Stimulated activated CD8-positive, alpha-beta memory T cell treated with anti-CD3 and anti-CD28 coated beads, Interleukin-15, amount 100 ng/mL, for 24 hours (primary cell): ENCODE measurements at places on chromosomes 2 and 18.

DNA sequence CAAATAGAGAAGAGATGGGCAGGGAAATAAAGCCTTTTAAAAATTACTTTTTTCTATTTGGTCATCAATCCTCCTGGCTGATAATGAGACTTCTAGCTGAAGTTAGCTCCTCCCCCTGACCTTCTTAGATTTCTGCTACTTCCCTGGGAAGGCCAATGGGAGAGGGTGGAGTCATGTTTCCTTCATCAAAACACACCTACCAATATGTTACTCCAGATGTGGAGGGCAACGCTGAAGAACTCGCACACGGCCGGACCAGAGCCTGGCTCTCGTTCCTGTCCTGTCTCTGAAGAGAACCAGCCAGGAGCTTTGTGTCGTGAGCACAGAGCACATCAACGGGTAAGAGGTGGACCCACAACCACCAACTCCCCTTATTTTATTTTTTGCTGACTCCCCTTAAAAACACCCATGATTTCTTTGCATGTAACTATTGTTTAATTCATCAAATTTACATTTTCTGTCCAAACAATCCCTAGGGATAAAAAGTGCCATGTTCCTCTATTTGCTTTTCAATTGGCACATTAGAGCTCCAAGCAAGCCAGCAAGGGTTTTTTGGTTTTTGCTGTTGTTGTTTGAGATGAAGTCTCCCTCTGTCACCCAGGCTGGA, 94.9 kb downstream of the ADD2 start:
- DNase-seq = no peak

- no peak for DNase-seq
Measured at GRCh38 chr2:227765788-227766372, 20.2 kb downstream of the SCYGR8 start.

DNA sequence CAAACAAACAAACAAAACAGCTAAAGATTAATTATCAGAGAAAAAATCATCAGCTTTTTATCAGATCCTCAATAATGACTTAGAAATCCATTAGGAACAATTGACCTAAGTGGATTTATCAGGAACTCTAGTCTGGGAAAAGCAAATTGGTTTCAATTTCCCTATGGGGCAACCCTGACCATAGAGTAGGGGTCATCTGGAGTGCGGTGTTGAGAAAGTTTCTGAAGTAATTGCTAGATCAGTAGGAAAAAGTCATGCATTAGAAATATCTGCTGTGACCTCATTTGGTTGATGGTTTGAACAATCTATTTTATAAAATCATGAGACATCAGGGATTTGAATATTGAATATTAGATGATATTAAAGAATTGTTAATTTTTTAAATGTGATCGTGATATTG, 507.9 kb downstream of the TXNL1 start:
- DNase-seq = no peak

GRCh38 chr18:22324191-22325131, 93.3 kb downstream of the CTAGE1 start:
- DNase-seq = no peak

GRCh38 chr2:2456721-2457120, 125.6 kb upstream of the MYT1L start:
- no peak for DNase-seq
